DMS79 (cell line): ENCODE measurements at places on chromosomes 1 and 21.

GRCh38 chr1:171852272-171852671 lies 11.0 kb downstream of the DNM3 start:
- no peak for DNase-seq

GRCh38 chr21:44601596-44602462 lies 1.4 kb downstream of the KRTAP10-7 start:
- DNase-seq: no peak

DNA sequence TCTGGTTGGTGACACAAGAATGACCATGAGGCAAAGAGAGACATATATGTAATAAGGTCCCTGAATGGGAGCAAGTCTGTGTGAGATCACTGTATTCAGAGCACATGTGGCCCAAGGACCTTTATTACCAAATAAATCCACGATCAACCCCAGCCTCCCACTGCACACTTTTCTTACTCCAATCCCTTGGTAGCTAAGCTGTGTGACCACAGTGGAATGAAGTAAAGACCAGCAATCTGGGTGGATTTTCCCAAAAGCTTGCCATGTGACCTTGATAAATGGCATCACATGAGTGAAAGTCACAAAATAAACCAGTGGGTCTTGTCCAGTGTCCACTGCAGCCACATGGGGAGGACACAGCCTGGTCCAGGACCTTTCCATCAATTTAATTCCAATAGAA lies 36.7 kb upstream of the TLR5 start:
- no peak for DNase-seq

DNA sequence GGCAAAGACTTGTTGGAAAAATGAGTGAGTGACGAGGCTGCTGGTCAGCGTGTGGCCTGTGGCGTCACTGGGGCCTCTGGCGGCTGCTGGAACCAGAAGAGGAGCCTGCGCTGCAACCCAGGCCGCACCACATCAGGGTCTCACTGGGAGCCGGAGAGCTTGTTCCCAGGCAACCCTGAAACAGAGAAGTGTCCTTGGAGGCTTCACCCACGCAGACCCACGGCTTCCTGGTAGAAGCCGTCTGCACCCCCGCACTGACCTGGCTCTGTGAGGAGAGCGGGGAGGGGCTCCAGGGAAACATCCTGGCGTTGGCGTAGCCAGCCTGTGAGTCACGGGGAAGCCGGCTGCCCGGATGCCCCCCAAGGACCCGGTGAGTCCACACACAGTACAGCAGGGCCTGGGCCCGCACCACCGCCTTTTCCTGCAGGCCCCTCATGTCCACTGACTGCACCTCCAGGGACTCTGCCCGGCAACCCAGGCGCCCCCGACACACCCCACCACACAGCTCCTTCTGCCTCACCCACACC lies 57.4 kb downstream of the COL6A1 start:
- no peak for DNase-seq

GRCh38 chr21:42480736-42481135 lies 15.3 kb downstream of the RSPH1 start:
- no peak for DNase-seq

DNA sequence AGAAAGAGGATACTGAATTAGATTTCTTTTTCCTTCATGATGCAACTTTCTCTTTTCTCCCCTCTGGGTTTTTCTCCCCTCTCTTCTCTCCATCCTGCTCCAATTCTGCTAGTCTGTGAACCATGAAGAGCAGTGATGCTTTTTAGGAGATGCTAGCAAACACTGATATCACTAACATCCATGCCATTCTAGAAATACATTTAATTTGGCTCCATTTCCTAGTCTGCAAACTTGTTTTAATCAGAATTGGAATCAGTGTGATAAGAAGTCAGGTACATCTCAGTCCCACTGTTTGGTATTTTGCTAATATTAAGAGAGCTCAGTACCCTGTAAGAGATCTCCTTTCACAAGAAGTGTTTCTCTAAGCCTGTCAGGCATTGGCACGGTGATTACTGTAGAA lies 437.1 kb downstream of the RWDD3 start:
- no peak for DNase-seq
